Liver (tissue), 10 donors: ENCODE measurements at places on chromosomes 5 and 9. TPM values are rescaled to one million over a fixed set of nuclear protein-coding genes. Genes with fewer than 3 reads are reported as not detected.

The RICTOR gene
- total RNA-seq, result 21.0 TPM

The MSX2 gene
- not detected for total RNA-seq

The TIMD4 gene
- 3.0 TPM for total RNA-seq

The PCDH1 gene
- total RNA-seq, result 9.8 TPM

The ADAMTS16 gene
- total RNA-seq, result 0.84 TPM

The KCNT1 gene
- not detected for total RNA-seq

The FANCG gene
- total RNA-seq, result 4.4 TPM

The FCN2 gene
- total RNA-seq, result 23.6 TPM

The SLCO6A1 gene
- total RNA-seq, result not detected

The CHSY3 gene
- total RNA-seq, result 7.7 TPM

The FOXD4L4 gene
- total RNA-seq, result 0.05 TPM

The MZB1 gene
- total RNA-seq, result 1.8 TPM

- H3K4me3 ChIP-seq, result no peak overlapping the region
- H3K27ac ChIP-seq, result peak overlapping the region; percentile 64
- no peaks in the 10 kb centered on the region for H3K36me3 ChIP-seq
- no peaks in the 10 kb centered on the region for H3K27me3 ChIP-seq
- no peak for DNase-seq
These were observed 18.9 kb downstream of the ADAMTS2 start for GRCh38 chr5:179326122-179326927.

GRCh38 chr9:128104171-128104618 lies 23.3 kb downstream of the PTGES2 start:
- peak overlapping the region; percentile 91 for H3K27ac ChIP-seq
- peaks cover 31% of the 10 kb centered on the region for H3K36me3 ChIP-seq
- no peak overlapping the region for H3K4me3 ChIP-seq
- peaks cover 13% of the 10 kb centered on the region for H3K4me1 ChIP-seq
- no peak for DNase-seq
- H3K27me3 ChIP-seq, result no peaks in the 10 kb centered on the region

DNA sequence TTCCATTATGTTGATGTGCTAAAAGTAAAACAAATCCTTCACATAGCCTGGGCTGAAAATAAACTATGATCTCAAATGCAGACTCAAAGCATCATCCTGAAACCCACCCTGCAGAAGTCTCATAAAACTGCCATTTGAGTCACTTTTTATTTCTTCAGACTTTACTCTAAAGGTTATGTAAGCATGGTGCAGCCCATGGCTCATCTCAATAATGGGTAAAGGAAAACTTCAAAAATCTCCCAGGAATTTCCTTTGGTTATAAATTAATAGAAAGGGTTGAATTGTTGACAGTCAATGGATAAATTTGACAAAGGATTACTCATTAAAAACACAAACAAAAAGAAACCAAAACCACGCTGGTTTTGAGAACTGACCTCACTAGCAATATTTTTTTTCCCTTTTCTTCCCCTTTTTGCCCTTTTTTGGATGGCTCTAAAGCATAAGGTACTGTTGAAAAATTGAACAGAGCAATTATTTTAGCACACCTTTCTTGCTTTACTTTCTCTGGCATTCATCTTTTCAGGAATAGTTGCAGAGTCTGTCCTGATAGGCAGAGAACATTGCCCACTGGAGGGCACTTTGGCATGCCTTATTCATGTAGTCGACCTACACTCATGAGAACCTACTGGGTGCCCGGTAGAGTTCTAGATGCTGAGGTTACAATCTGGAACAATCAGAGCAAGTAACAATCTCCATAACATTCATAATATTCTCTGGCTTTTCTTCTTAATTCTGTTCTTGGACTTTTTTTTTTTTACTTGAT lies 191.4 kb downstream of the TMEM167A start:
- no peaks in the 10 kb centered on the region for H3K4me1 ChIP-seq
- no peak overlapping the region for H3K27ac ChIP-seq
- no peaks in the 10 kb centered on the region for H3K36me3 ChIP-seq
- no peak overlapping the region for H3K4me3 ChIP-seq
- DNase-seq, result no peak
- no peaks in the 10 kb centered on the region for H3K27me3 ChIP-seq

GRCh38 chr9:127724012-127724411 lies 8.1 kb downstream of the TTC16 start:
- H3K4me1 ChIP-seq, result peaks cover 2% of the 10 kb centered on the region
- no peak overlapping the region for H3K4me3 ChIP-seq
- H3K27me3 ChIP-seq, result no peaks in the 10 kb centered on the region
- H3K27ac ChIP-seq, result no peak overlapping the region

GRCh38 chr5:35195472-35195852 lies 34.8 kb downstream of the PRLR start:
- H3K27ac ChIP-seq, result no peak overlapping the region
- no peak for DNase-seq
- peaks cover 16% of the 10 kb centered on the region for H3K4me1 ChIP-seq

- H3K4me3 ChIP-seq, result no peak overlapping the region
- H3K4me1 ChIP-seq, result peaks cover 12% of the 10 kb centered on the region
- peaks cover 2% of the 10 kb centered on the region for H3K36me3 ChIP-seq
These were observed 177.0 kb downstream of the CDK5RAP2 start for GRCh38 chr9:120402741-120403542.

DNA sequence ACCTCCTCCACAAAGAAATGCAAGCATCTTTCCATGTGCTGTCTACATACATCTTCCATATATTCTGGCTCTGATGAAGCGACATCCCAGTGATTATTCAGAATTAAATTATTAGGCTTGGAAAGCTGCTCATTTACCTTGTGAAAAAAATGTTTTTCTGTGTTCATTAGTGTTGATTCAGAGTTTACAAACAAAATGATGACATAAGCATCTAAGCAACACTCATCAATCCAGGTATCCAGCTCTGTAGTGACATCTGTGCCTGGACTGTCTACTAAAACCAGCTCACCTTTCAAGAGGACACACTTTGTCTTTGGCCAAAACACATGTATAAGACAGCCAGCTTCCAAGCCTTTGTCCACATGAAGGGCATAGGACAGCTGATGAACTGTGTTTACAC lies 51.1 kb upstream of the SPATA31C2 start:
- DNase-seq, result no peak
- peaks cover 9% of the 10 kb centered on the region for H3K4me1 ChIP-seq
- H3K27me3 ChIP-seq, result no peaks in the 10 kb centered on the region
- H3K27ac ChIP-seq, result no peak overlapping the region
- no peak overlapping the region for H3K4me3 ChIP-seq

- no peaks in the 10 kb centered on the region for H3K36me3 ChIP-seq
- H3K27ac ChIP-seq, result no peak overlapping the region
- no peak overlapping the region for H3K4me3 ChIP-seq
- no peaks in the 10 kb centered on the region for H3K27me3 ChIP-seq
- no peak for DNase-seq
These were observed 250.8 kb downstream of the DMRT2 start for GRCh38 chr9:1300941-1301340.

- H3K27ac ChIP-seq, result no peak overlapping the region
- H3K27me3 ChIP-seq, result no peaks in the 10 kb centered on the region
- no peak overlapping the region for H3K4me3 ChIP-seq
- H3K4me1 ChIP-seq, result no peaks in the 10 kb centered on the region
These were observed 361.6 kb upstream of the RIOK2 start for GRCh38 chr5:97544678-97545077.

DNA sequence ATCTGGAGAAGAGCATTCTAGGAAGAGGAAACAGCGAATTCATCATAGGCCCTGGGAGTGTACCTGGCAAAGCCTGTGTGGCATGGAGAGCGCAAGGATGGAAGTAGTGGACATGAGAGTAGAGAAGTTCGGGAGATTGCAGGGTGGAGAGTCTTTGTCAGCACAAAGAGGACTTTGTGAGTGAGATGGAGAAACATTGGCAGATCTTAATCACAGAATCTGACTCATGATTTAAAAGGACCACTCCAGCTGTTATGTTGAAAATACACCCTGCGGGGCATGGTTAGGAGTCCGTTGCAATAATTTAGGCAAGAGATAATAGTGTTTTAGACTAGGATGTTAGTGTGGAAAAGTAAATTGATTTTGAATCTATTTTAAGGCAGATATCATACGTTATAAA lies 116.9 kb downstream of the HACD4 start:
- no peak overlapping the region for H3K4me3 ChIP-seq
- DNase-seq, result no peak
- H3K36me3 ChIP-seq, result no peaks in the 10 kb centered on the region
- no peak overlapping the region for H3K27ac ChIP-seq

DNA sequence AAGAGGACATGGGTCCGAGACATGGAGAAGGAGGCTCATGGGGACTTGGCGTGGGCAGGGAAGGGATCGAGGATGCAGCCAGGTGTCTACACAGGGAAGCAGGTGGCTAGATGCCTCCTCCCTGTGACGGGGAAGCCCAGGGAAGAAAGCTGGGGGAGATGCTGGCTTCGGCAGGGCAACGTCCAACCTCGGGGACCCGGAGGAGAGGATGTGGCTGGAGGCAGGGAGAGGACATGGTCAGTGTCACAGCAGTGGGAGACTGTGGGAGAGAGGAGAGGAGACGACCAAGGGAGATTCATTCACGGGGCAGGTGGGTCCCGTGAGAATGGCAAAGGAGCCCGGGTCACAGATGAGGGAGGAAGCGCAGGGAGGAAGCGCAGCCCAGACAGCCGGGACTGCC lies 73.2 kb upstream of the PHYKPL start:
- no peaks in the 10 kb centered on the region for H3K4me1 ChIP-seq
- H3K4me3 ChIP-seq, result no peak overlapping the region
- H3K27me3 ChIP-seq, result no peaks in the 10 kb centered on the region
- H3K36me3 ChIP-seq, result no peaks in the 10 kb centered on the region
- no peak overlapping the region for H3K27ac ChIP-seq
